ENCODE measurements at places on chromosomes 2 and 18. TPM values are rescaled to one million over a fixed set of nuclear protein-coding genes. Genes with fewer than 3 reads are reported as not detected.
A peak's percentile ranks its signal among the peaks of the same experiment; 100 is the strongest.

GRCh38 chr2:150234787-150235446, 252.6 kb downstream of the RND3 start:
- no peak for DNase-seq

GRCh38 chr18:48470484-48471180, 61.4 kb upstream of the ZBTB7C start:
- DNase-seq = no peak

DNA sequence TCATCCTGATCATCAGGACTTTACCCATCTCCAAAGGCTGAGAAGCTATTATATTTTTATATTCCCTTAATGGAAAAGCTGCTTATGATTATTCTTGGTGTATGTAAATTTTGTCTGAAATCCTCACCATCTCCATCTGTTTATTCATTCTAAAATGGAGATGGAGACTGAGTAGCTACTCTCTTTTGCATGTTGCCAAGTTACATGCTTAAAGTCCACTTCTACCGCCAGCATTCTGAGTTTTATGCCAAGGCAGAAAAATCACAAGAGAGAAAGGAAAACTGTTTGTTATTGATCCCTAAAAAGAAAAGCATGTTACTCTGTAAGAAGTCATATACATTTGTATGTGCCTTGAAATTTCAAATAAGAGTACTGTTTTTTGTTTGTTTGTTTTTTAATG, 94.4 kb upstream of the NOSTRIN start:
- no peak for DNase-seq

GRCh38 chr2:219254590-219255201, 978 bp upstream of the TUBA4A start:
- peak; percentile 39 for DNase-seq

- no peak for DNase-seq
Measured at GRCh38 chr2:222427646-222428301, 3.4 kb downstream of the SGPP2 start.

DNA sequence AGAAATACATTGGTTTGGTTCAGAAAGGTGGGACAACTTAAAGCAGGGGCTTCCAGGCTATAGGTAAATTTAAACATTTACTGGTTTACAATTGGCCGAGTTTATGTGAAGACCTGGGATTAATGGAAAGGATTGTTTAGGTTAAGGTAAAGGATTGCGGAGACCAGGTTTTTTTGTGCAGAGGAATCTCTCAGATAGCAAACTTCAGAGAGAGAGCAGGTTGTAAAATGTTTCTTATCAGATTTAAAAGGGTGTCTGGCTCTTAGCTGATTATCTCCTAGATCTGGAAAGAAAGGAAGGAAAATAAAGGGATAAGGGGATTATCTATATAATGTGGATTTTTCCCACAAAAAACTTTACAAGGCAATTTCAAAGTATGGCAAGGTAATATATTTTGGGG, 101.3 kb downstream of the LCLAT1 start:
- no peak for DNase-seq

STRADB gene
- 17.1 TPM for total RNA-seq

SPOPL gene
- total RNA-seq = 30.9 TPM

TOGARAM2 gene
- 2.1 TPM for total RNA-seq
